ENCODE measurements at places on chromosomes 1 and 21. TPM values are rescaled to one million over a fixed set of nuclear protein-coding genes. Genes with fewer than 3 reads are reported as not detected.
A peak's percentile ranks its signal among the peaks of the same experiment; 100 is the strongest.

DNA sequence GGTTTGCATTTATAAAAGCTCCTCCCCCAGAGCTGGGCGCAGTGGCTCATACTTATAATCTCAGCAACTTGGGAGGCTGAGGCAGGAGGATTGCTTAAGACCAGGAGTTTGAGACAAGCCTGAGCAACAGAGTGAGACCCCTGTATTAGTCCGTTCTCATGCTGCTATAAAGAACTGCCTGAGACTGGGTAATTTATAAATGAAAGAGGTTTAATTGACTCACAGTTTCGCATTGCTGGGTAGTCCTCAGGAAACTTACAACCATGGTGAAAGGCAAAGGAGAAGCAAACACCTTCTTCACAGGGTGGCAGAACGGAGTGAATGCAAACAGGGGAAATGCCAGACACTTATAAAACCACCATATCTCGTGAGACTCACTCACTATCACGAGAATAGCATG lies 52.5 kb downstream of the ZNF684 start:
- H3K27me3 ChIP-seq = no peaks in the 10 kb centered on the region
- no peak overlapping the region for H3K27ac ChIP-seq
- no peak for DNase-seq
- no peak overlapping the region for H3K4me3 ChIP-seq
- H3K4me1 ChIP-seq = no peaks in the 10 kb centered on the region

DNA sequence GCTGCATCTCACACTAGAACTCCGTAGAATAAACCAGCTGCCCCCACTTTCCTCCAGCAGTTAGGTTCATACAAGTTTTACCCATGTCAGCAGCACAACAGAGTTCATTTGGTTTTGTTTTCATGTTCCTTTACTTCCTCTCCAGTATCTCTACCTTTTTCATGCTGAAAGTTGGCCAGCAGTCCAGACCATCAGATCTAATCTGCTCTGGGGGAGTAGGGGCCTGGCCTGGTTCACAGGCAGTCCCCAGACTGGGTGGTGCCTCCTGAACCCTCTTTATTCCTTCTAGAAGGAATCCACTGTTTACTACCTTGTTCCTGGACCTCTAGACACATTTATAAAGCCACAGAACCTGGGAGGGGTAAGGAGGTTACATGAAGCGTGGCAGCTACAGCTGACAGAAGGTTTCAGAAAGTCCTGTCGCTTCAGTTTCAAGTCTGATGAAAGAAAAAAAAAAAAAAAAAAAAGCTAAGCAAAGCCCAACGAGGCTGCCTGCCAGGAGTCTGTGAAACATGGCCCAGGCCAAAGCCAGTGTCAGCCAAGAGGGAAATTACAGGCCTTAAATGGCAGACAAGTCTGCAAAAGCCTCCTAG lies 184.6 kb upstream of the JUN start:
- no peak overlapping the region for H3K4me3 ChIP-seq
- H3K36me3 ChIP-seq = no peaks in the 10 kb centered on the region
- H3K27ac ChIP-seq = peak overlapping the region; percentile 64
- DNase-seq = peak; percentile 89
- no peaks in the 10 kb centered on the region for H3K4me1 ChIP-seq

- no peaks in the 10 kb centered on the region for H3K27me3 ChIP-seq
- no peak for DNase-seq
- H3K27ac ChIP-seq = no peak overlapping the region
- no peak overlapping the region for H3K4me3 ChIP-seq
- H3K4me1 ChIP-seq = no peaks in the 10 kb centered on the region
Observed at GRCh38 chr1:44681905-44682882, 7.7 kb downstream of the ARMH1 start.

DNA sequence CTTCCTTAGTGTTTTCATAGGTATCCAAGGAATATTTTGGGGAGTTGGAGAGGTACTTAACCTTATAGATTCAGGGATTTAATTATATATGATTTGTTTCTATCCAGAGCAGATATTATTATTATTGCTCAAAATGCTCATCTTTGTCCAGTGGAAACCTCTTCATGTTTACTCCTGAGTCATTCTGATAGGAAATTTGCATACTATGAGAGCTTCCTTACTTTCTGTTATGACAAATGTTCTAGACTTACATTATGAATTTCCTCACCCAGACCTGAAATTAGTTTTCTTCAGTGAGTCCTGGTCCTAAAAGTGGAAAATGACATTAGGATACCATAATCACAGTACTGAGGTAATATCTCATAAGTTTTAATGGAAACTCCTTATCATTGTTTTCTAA lies 57.5 kb upstream of the PLPPR5 start:
- H3K27me3 ChIP-seq = no peaks in the 10 kb centered on the region
- H3K4me3 ChIP-seq = no peak overlapping the region
- H3K27ac ChIP-seq = no peak overlapping the region
- no peaks in the 10 kb centered on the region for H3K36me3 ChIP-seq

- H3K27ac ChIP-seq = no peak overlapping the region
- H3K4me3 ChIP-seq = no peak overlapping the region
- H3K4me1 ChIP-seq = peaks cover 6% of the 10 kb centered on the region
- DNase-seq = no peak
- H3K36me3 ChIP-seq = no peaks in the 10 kb centered on the region
Observed at GRCh38 chr1:223709598-223709997, 2.7 kb upstream of the CAPN2 start.

DNA sequence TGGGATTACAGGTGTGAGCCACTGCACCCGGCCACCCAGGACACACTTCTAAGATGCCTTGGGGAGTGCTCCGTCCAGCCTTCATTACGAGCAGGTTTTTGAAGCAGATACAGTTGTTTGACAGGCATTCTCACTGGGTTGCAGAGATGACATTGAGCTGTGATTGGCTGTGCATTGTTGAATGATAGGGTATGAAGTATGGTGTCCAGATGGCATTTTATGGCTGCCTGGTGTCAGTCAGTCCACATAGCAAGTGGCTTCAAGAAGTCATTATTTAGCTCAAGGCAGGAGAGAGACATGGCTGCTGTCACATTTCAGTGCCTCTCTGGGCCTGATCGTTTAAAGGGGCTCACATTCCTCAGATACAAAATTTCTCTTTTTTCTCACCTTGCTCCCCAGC lies 14.8 kb upstream of the PADI2 start:
- DNase-seq = no peak
- no peaks in the 10 kb centered on the region for H3K27me3 ChIP-seq
- no peak overlapping the region for H3K27ac ChIP-seq
- H3K4me1 ChIP-seq = no peaks in the 10 kb centered on the region
- no peak overlapping the region for H3K4me3 ChIP-seq
- no peaks in the 10 kb centered on the region for H3K36me3 ChIP-seq

Gene HTR1D
- total RNA-seq = not detected

Gene CYP4A11
- total RNA-seq = 0.15 TPM

Gene SEMA4A
- 8.9 TPM for total RNA-seq

Gene FGGY
- total RNA-seq = 25.1 TPM

Gene LCE2B
- not detected for total RNA-seq

Gene GPR25
- not detected for total RNA-seq

Gene FMOD
- 204 TPM for total RNA-seq

All from aorta (tissue), 5 donors.